ENCODE measurements at places on chromosomes 12 and 14.

DNA sequence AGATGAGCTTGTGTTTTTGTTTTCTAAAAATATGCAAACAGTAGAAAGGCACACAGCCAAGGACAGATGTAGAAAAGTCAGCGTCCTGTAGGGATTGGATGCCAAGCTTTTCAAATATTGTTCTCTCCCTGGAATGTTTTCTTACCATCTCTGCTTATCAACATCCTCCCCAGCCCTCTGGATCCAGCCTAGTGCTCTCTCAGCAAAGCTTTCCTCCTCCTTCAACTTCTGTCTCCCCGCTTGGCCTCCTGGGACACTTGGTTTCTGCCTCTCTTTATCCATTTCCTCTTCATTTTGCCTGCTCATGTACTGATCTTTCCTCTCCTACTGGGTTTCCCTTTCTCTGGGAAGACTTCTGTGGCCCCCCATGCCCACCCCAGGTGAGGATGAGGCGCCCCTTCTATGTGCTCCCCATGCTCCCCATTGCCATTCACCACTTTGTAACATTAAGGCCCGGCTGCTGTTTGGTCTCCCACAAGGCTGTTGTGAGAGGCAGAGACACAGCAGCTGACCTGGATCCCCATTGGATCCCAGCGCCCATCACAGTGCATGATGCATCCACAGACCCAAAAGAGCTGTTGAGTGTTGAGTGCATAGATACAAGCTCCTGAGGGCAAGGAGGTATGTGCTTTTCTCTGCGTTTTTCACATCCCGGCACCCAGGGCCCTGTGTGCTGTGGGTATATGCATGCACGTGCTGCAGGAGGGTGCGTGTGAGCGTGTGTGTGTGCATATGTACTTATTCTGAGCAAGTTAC, 38.2 kb downstream of the EVL start:
- peak; percentile 16 for DNase-seq

DNA sequence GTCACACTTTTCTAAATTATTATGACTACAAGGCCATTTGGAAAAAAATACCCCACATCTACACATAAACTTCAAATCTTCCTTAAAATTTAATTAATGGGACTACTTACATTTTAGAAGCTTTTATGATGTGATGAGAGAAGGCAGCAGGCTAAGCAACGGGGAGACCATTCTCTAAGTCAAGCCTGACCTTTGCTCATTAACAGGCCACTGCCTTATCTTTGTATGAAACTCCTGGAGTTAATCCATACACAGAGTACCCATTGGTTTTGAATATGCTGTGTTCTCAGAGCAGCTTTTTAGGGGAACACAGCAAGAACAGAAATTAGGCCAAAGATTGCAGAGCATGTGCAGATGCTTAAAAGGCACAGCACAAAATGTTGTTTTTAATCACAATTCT, 35.5 kb upstream of the LRIG3 start:
- no peak for DNase-seq

- DNase-seq, result peak; percentile 76
Measured at GRCh38 chr12:46983959-46984841, 95.2 kb upstream of the PCED1B start.

- DNase-seq, result no peak
Measured at GRCh38 chr14:102523569-102524450, 14.2 kb upstream of the ANKRD9 start.

DNA sequence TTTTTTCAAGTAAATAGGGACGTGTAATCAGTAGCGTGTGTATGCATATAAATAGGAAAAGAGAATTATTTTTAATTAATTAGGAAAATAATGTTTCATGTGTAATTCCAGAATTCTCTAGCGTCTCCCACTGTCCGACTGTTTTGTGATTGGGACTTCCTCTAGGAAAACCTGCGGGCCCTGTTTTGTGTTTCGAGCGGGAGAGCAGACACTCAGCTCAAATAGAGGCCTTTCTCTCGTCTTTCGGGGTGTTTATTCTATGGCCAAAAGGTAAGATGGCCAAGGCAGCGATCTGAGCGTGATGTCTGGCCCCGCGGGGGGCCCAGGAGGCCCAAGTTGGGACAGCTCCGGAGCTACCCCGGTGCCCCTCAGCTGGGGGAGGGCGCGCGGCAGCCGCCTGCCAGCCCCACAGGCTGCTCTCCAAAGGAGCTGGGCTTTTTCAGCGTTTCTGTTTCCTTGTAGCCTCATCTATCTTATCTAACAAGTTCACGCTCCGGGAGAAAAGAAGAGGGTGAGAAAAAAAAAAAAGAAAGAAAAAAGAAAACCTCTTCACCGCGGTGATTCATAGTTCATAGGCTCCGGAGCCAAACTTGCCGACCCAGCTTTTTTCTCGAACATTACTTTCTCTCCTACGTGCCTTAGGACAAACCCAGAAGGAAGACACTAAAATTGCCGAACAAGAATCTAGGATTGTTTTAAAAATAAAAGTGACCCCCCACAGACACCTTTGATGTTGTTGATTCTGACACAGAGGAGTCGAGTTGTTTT, 7.5 kb upstream of the FOXG1 start:
- DNase-seq, result no peak

- DNase-seq, result peak; percentile 57
Measured at GRCh38 chr14:73462815-73463214, 4.5 kb upstream of the NUMB start.

DNA sequence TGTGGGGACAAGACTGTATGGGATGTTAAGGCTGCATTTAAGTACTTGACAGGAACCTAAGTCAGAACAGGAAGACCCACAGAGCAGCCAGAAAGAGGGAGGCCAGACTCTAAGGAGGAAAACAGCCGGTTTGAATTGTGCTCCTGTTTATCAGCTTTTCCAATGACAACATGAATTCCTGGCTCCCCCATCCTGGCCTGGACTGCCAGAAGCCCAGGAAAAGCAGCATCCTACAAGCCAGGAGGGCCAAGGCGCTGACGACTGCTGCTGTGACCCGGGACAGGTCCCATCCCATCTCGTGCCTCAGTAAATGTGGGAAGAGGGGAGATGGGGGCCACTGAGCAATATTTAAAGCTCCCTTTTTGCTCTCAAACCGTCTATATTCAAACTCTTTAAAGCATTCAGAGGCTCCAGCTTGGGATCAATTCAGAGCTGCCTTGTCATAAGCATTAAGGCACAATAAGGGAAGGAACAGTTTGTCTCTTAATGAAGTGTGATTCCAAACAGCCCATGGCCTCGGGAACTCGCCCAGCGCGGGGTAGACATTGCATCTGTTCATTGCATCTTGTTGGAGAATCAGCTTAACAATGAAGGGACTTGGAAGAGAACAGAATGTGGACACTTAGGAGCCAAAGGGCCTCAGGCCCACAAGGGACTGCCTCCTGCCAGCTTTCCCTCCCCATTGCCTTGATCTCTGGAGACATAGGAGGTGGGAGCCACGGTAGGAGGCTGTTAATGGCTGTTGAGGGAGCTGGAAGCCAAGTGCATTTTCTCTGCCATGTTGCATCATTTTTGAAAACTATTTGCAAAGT, 49.6 kb downstream of the CMKLR1 start:
- DNase-seq, result no peak

DNA sequence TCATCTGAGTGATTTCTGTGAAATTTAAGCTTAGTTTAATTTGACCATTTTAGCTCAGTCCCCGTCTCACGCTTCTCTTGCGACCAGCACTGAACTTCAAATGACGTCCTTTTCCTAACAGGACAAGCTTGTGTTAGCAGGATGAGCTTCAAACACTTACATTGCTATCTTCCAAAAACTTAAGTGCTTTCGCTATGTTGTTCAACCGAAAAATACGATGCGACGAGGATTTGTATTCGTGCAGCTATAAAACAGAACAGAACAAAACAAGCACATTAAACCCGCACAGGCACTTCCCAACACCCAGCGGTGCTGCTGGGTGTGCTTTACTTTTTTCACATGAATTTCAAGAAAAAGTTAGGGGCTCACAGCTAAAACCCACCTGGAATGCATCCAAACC, 64.2 kb upstream of the DICER1 start:
- no peak for DNase-seq

- DNase-seq, result no peak
Measured at GRCh38 chr12:104263026-104263425, 40.5 kb upstream of the EID3 start.

- no peak for DNase-seq
Measured at GRCh38 chr12:102548543-102548942, 68.2 kb upstream of the IGF1 start.

DNA sequence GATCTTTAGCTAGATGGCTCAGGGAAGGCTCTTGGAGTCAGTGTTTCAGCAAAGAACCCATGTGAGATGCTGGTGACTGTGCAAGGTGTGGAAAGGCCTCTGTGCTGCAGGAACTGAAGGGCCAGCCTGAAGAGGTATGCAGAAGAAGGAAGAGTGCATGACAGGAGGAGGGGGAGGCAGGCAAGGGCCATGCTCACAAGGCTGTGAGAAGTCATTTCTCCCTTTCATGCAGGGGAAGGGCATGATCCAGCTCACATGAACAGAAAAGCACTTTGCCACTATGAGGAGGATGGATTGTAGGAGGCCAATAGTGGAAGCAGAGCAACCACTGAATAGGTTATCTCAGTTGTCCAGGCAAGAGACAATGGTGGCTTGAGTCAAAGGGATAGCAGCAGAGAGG, 83.7 kb downstream of the SSPN start:
- DNase-seq, result no peak

DNA sequence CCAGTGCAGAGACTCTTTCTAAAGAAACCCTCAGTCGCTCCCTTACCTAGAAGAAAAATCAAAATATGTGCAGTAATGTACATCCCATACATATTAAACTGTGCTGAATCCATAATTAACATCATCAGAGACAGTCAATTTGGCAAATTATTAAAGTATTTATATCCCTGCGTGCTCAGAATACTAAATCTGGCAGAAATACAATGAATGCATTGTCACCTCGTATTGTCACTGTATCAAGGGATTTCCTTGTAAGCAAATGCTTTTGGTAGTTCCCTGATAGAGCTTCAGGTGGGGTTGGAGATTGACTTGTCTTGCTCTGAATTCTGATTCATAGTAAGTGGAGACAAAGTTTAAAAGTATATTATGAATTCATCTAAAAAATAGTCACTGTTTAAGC, 319.1 kb downstream of the PPFIA2 start:
- no peak for DNase-seq

GRCh38 chr12:100908501-100908900, 113.9 kb downstream of the ANO4 start:
- no peak for DNase-seq

GRCh38 chr14:73829071-73829470, 22.6 kb upstream of the PTGR2 start:
- no peak for DNase-seq

DNA sequence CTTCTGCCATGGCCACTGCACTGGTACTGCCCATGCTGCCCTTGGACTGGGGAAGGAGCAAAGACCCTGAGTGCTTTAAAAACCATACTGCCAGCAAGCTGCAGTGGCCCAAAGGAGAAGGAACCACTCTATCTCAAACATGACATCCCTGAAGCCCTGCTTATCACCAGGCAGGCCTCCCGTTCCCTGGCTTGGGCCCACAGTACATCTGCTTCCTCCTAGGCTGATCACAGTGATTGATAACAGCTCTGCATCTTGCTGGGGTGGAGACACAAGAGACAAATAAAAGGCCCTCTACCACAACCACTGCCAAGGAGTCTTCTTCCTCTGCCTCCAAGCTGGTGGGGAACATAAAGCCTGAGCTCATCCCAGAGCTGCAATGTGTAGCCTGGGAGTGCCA, 567.5 kb downstream of the TRHDE start:
- DNase-seq, result no peak

DNA sequence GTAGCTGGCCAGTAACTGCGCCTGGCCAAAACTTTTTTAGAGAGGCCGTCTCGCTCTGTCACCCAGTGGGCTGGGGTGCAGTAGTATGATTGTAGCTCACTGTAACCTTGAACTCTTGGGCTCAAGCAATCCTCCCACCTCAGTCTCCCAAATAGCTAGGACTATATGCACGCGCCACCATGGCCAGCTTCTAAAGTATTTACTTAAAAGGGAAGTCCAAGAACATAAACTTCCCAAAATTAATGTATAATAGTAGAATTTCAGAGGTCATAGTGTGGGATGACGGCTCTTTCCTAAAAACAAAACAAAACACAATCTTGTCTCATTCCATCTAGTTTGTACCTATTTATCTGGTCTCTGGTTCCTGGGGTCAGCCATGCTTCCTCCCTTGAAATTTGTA, 42.2 kb upstream of the FOS start:
- DNase-seq, result no peak

GRCh38 chr12:6807170-6807569, 14.5 kb upstream of the GPR162 start:
- no peak for DNase-seq

DNA sequence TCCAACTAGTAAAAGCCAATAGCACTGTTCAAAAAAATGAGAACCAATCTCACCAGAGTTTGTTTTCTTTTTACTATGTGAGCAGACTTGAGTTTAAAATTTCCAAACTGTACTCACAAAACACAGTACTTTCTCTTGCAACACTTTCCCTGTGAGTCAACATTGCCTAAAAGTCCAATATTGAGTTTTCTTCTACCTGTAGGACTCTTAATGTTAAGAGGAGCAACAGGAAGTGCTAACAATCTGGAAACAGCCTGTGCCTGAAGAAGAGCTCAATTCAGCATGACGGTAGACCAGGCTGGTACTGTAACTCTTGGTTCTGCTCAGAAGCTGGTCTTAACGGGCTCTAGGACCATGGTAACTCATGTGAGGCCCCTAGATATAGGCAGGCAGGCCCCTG, 144.3 kb downstream of the MED13L start:
- DNase-seq, result no peak

DNA sequence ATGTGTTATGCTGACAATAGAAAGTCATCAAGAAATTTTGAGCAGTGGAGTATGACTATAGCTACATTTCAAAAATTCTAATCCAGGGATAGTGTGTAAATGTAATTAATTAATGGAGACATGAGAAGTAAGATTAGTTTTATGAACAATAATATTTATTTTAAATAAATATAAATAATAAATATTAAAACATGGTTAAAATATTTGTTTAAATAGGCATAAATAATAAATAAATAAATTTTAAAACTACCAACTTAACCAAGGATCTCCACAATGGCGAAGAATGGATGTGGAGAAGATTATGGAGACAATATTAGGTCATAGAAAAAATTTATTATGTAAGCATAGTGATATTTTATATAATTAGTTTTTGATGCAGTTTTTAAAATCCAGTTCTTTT, 588.2 kb upstream of the NOVA1 start:
- no peak for DNase-seq

- DNase-seq, result peak; percentile 87
Measured at GRCh38 chr12:530308-530707, 70.6 kb downstream of the B4GALNT3 start.

DNA sequence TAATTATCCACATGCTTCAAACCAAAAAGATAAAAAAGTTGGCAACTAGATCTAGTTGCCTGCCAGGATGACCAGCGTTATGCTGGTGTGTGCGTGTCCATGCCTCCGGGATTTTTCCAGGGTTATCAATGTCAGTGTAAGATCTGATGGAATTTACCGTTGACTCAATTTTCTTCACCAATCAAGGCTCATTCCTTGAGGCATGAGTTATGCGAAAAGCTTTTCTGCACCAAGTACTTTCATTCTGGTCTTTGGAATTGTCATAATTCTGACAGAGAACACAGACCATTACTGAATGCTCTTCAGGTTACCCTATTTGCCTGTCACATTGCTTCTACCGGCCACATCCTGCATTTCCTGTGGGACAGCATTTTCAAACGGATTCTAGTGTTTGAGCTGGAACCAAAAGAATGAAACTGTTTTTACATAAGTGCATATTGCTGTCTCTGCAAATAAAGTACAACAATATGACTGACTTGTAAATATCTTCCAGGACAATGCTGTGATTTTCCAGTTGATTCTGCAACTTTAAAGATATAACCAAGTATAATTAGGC, 91.8 kb downstream of the DUSP16 start:
- DNase-seq, result no peak
